ENCODE measurements at places on chromosomes 1 and 21. TPM values are rescaled to one million over a fixed set of nuclear protein-coding genes. Genes with fewer than 3 reads are reported as not detected.

GRCh38 chr1:29310616-29311180 is 74.4 kb downstream of the PTPRU start:
- no peak for DNase-seq

DNA sequence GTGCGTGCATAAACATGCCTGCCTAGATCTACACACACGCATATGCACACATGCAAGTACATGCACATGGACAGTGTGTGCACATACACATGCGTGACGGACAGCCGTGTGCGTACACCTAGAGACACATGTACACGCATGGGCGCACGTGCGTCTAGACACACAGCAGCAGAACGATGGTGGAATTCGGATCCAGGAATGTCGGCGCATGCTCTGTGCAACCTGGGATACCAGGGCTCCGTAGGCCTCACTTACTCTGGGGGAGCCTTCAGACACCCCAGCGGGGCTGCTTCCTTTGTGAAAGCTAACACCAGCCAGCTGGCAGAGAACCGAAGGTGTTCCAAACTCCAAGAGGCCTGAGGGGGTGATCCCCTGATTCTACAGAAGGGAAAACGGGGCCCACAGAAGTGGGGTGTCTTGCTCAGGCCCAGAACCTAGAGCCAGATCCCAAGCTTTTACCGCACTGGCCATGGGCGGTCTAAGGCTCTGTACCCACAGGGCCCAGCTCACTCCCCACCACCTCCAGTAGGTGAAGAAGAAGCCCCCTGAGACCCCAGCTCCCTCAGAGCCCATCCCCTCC is 27.4 kb upstream of the ARHGEF16 start:
- DNase-seq = no peak

DNA sequence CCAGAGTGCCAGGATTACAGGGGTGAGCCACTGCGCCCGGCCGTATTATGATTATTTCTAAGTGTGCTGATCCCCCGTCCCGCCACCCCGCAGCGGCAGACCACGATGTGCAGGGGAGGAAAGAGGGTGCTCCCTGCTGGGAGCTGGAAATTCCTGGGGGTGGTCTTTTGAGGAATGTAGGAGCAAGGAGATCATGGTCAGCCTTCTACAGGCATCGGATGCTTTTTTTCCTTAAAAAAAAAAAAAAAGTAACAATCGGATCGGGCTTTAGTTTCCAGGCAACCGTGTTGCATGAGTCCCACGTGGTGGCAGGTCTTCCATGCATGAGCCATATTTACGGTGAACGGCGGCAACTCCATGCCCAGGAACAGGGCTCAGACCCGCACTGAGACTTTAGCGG is 74.2 kb upstream of the COX20 start:
- no peak for DNase-seq

The LEPROT gene
- total RNA-seq = 45.6 TPM

The ANGPTL1 gene
- 104 TPM for total RNA-seq

The GUCA2A gene
- total RNA-seq = not detected

The CELA2B gene
- 0.30 TPM for total RNA-seq
